ENCODE measurements at places on chromosomes 1 and 21.
A peak's percentile ranks its signal among the peaks of the same experiment; 100 is the strongest.

DNA sequence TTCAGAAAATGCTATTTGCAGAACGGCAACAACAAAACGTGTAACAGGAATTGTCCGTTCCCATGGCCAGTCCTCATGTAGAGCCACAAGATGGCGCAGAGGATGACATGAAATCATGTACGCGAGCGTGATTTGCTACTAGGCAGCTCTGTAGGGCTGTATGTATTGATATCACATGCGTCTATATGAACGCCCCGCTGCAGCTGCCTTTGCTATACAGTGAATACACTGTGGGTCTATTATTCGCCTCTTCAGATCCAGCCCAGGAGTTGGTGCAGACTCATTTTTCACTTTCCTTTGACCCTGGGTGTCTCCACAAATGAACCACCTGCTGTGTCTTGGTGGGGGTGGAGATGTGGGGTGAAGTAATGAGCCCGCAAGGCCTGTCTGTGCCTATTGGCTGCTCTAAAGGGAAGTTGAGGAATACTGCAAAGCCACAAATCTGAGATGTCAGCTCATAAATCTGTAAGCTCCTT is 361.5 kb downstream of the KIF26B start:
- no peak for DNase-seq
- no peak overlapping the region for H3K4me3 ChIP-seq
- peaks cover 8% of the 10 kb centered on the region for H3K27me3 ChIP-seq
- no peaks in the 10 kb centered on the region for H3K36me3 ChIP-seq
- no peak overlapping the region for H3K27ac ChIP-seq

DNA sequence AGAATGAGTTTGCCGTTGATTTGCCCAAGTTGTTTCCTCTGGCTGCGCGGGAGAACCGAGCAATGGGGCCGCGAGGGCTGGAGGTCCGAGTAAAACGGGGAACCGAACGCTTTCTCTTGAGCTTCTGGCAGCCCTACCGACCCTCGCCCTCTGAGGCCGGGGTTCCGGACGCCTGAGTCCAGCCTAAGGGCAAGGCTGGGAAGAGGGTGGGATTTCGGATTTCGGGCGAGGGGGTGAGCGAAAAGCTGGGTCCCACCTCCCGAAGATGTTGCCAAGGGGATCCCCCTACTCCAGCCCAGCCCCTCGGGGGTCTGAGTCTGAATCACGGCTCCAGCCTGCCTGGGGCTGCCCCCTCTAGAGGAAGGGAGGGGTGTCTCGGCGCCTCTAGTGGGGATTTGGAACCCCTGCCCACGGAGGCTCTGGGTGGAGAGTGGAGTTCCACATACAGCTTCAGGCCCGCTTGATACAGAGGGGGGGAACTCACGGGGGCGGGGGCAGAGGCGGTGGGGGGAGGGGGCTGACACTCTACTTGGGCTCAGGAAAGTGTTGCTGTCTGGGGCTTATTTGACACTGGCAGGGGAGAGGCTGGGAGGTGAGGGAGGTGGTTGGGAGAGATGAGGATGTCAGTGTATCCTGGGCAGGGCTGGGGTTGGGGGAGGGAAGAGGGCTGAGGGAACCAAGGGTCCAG is 617 bp downstream of the KIRREL1 start:
- H3K27me3 ChIP-seq: peaks cover 50% of the 10 kb centered on the region
- H3K4me3 ChIP-seq: no peak overlapping the region
- no peak for DNase-seq
- H3K36me3 ChIP-seq: no peaks in the 10 kb centered on the region

DNA sequence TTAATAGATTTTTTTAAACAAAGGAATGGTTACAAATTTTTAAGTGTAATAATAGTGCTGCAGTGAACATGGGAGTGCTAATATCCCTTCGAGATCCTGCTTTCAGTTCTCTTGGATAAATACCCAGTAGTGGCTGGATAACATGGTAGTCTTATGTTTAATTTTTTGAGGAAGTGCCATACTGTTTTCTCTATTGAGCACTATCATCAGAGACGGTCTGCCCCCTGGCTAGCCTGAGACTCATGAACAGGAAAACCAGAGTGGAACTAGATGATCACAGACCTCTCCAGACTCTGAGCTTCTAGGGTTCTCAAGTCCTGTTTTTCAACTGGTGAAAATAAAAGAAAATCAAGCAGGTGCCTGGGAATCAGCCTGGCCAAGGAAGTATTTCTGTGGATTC is 97.3 kb upstream of the MARK1 start:
- H3K36me3 ChIP-seq: no peaks in the 10 kb centered on the region
- no peak overlapping the region for H3K4me3 ChIP-seq
- H3K27me3 ChIP-seq: peaks cover 19% of the 10 kb centered on the region
- no peak overlapping the region for H3K27ac ChIP-seq

GRCh38 chr1:208681878-208682663 is 437.9 kb upstream of the PLXNA2 start:
- no peaks in the 10 kb centered on the region for H3K36me3 ChIP-seq
- H3K27ac ChIP-seq: no peak overlapping the region
- H3K4me1 ChIP-seq: no peaks in the 10 kb centered on the region
- H3K4me3 ChIP-seq: no peak overlapping the region
- DNase-seq: no peak

DNA sequence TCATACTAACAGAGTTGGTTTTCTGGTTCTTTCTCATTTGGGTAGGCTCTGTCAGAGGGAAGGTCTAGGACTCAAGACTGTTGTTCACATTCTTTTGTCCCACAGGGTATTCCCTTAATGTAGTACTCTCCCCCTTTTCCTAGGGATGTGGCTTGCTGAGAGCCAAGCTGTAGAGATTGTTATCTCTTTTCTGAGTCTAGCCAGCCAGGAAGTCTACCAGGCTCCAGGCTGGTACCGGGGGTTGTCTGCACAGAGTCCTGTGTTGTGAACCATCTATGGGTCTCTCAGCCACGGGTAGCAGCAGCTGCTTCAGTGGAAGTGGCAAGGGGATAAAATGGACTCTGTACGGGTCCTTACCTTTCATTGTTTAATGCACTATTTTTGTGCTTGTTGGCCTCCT is 226.4 kb downstream of the LBR start:
- no peak overlapping the region for H3K4me3 ChIP-seq
- no peak for DNase-seq
- H3K4me1 ChIP-seq: no peaks in the 10 kb centered on the region

DNA sequence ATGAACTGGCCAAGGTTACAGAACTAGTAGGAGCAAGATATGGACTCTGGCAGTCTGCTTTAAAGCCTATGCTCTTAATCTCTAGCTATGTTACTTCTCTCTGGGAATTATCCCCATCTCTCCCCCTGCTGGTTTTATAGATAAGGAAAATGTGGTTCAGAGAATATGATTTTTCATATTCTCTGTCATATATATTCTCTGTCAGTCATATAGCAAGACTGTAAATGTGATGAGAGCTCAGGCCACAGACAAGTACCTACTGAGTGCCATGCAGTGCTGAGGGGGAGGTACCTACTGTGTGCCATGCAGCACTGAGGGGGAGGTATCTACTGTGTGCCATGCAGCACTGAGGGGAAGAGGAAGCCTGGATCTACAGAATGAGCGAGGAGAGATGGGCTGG is 220.3 kb upstream of the FGGY start:
- no peak for DNase-seq
- H3K4me1 ChIP-seq: peaks cover 10% of the 10 kb centered on the region
- no peaks in the 10 kb centered on the region for H3K27me3 ChIP-seq
- peaks cover 5% of the 10 kb centered on the region for H3K36me3 ChIP-seq

DNA sequence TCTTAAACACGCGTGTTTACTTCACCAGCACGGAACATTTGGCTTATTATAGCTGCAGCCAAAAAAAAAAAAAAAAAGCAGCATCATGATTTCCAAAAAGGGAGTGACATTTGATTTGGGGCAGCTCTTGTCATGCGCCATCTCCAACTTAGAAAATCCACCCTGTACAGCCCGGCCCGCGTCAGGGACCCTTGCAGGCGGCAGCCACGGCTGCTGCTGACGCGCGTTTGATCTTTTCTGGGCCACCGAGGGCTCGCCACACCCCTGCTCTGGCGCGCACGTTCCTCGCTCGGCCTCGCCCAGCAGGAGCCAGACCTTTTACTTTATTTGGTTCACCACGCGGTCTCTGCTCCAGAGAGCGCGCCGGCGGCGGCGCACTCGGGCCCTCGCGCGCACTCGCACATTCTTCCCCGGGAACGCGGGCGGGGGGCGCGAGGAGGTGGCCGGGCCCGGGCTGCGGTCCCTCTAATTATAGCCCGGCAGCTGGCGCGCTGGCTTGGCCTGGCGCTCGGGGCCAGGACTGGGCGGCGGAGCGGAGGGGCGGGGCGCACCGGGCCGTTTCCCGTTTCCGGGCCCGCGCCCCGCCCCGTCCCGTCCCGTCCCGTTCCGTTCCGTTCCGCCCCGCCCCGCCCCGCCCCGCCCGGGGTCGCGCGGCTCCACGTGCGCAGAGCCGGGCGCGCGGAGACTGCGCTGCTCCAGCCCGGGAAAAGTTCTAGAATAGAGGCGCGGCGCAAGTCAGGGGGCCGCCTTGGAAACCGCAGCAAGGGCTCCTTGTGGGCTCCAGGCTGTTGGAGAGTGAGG is 10.2 kb downstream of the IRF2BP2 start:
- peak overlapping the region; percentile 95 for H3K27ac ChIP-seq
- peak overlapping the region; percentile 85 for H3K4me3 ChIP-seq
- peaks cover 52% of the 10 kb centered on the region for H3K4me1 ChIP-seq
- peak; percentile 80 for DNase-seq
- peaks cover 23% of the 10 kb centered on the region for H3K36me3 ChIP-seq
- H3K27me3 ChIP-seq: no peaks in the 10 kb centered on the region

DNA sequence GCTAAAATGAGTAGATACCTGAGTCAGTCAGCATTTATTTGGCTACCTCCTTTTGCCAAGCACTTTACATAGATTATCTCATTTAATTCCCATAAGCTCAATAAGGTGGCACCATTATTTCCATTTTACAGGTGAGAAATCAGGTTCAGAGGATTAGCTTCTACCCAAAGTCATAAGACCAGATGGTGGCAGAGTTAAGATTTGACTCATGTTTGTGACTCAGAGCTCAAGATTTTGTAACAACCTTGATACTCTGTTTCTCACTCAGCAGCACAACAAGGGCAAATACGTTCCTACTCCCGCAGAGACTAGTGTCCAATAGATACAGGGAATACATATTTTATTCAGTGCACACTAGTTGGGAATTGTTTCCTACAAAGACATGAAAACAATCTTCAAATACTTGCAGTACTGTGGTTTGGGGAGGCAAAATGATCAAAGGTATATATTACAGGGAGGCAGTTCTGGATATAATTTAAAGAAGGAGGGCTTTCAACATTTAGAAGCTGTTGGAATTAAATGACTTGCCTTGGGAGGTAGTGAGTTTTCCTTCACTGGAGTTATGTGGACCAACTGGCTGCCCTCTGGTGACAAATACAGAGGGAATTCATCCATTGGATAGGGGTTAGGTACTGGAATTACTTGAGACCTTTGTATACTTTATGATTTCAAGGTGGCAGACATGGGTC is 3.6 kb downstream of the LEPR start:
- no peak overlapping the region for H3K27ac ChIP-seq
- H3K4me3 ChIP-seq: no peak overlapping the region
- peaks cover 17% of the 10 kb centered on the region for H3K4me1 ChIP-seq
- peaks cover 26% of the 10 kb centered on the region for H3K36me3 ChIP-seq
- no peaks in the 10 kb centered on the region for H3K27me3 ChIP-seq

DNA sequence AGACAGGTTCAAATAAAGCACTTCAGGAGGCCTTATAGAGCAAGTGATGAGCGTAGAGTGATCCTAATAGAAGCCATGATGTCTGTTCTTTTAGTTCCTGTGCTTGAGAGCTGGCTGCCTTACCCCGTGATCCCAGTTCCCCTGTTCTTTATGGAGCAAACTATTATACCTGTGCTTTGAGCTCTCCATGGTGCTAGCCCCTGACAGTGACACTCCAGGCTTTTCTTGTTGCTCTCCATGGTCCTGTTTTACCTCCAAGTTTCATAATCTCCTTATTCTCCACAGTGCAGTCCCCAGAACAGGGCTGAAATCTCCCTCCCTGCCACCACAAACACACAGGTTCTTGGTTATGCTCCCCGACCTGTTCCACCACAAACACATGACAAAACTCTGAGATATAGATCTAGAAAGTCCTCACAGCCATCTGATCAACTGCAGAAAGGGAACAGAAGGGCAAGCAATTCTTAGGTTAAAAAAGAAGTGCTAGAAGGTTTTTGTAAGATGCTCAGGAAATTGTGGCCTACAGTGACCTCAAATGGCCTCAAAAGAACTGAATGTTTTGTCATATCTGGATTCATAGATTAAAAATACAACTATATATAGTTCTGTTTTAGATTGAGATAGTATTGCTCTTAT is 6.0 kb downstream of the CADM3 start:
- no peak overlapping the region for H3K27ac ChIP-seq
- peak; percentile 6 for DNase-seq
- no peaks in the 10 kb centered on the region for H3K36me3 ChIP-seq
- H3K27me3 ChIP-seq: peaks cover 24% of the 10 kb centered on the region

DNA sequence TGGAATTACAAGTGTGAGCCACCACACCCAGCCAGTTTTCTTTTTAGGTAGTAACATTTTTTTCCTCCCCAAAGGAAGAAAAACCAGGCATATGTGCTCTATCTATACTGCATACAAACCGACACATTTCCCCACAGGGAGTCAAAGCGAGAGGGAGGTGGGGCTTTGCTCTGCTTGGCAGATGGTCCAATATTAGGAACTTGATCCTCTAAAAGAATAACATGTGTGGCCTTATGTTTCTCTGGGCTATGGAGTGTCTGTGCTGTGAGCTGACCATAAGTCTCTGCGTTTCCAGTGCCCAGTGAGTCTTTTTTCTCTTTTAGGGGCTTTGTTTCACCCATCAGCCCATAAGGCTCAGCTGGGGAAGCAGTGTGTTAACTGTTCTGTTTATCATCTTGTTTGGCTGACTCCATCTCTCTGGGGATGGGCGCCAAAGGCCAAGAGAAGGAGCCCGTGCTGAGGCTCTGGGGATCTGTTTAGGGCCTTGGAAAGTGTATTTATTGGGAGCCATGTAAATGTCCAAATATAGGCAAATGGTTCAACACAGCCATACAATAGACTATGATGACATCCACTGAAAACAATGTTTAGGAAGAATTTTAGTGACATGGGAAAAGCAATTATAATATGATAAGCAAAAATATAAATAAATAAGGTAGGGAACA is 20.2 kb downstream of the LMOD1 start:
- no peaks in the 10 kb centered on the region for H3K4me1 ChIP-seq
- H3K27ac ChIP-seq: no peak overlapping the region
- no peak for DNase-seq
- peaks cover 8% of the 10 kb centered on the region for H3K27me3 ChIP-seq

GRCh38 chr1:215285013-215285800 is 202.7 kb downstream of the KCNK2 start:
- H3K4me1 ChIP-seq: no peaks in the 10 kb centered on the region
- H3K27me3 ChIP-seq: no peaks in the 10 kb centered on the region
- DNase-seq: no peak
- no peak overlapping the region for H3K27ac ChIP-seq
- H3K4me3 ChIP-seq: no peak overlapping the region

GRCh38 chr1:22791831-22792347 is 81.2 kb downstream of the EPHB2 start:
- no peaks in the 10 kb centered on the region for H3K4me1 ChIP-seq
- no peak overlapping the region for H3K4me3 ChIP-seq
- H3K36me3 ChIP-seq: no peaks in the 10 kb centered on the region
- no peak for DNase-seq
- H3K27ac ChIP-seq: no peak overlapping the region
